PC-3 (cell line): ENCODE measurements at places on chromosomes 11 and 22. TPM values are rescaled to one million over a fixed set of nuclear protein-coding genes. Genes with fewer than 3 reads are reported as not detected.

DNA sequence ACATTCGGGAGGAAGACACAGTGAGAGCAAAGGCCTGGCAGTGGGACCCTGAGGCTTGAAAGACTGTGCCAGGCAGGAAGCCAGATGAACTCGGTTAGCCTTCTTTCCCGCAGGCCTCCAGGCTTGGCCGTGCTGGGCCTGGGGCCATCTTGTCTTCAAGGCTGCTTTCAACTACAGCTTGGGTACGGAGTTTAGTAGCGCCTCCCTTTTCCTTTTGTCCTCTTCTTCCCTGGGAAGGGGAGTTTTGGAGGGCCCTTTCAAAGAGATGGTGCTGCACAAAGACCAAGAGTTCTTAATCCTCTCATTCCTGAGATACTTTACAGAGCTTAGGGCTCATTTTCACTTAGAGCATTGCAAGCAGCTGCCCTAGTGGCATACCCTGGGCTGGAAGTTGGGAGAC is 87.5 kb downstream of the TP53I11 start:
- DNase-seq = no peak

The TPH1 gene
- 0.07 TPM in 1 of 2 replicates, not detected in the other for total RNA-seq

GRCh38 chr11:67370351-67371076 is 2.9 kb downstream of the CLCF1 start:
- no peak for DNase-seq

GRCh38 chr11:131297441-131297840 is 73.0 kb upstream of the NTM start:
- DNase-seq = no peak

DNA sequence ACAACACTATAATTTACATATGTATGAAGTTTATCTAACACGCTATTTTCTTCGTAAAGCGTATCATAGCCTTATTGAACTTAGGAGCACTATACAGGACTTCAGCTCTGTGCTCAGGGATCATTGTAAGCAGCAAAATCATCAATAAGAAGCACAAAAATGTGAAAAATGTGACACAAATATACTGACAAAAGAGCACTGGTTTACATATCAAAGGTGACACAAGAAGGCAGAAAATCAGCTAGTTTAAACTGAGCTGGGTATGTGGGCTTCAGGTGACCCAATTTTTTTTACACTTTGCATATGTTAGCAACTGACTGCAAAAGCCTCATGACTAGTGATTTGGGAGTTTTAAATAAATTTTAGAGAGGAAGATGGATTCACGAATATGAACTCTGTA is 215.2 kb upstream of the CHORDC1 start:
- DNase-seq = no peak

- DNase-seq = no peak
These were observed 34.3 kb downstream of the PLEKHB1 start for GRCh38 chr11:73680687-73681086.
